ENCODE measurements at places on chromosomes 13 and 19. TPM values are rescaled to one million over a fixed set of nuclear protein-coding genes. Genes with fewer than 3 reads are reported as not detected.

GRCh38 chr19:12886969-12887747, at the start of gene KLF1:
KLF1 (minus strand) TSS chr19:12887201; CDS start chr19:12887140, 61 bp downstream.
- no peak for DNase-seq

DNA sequence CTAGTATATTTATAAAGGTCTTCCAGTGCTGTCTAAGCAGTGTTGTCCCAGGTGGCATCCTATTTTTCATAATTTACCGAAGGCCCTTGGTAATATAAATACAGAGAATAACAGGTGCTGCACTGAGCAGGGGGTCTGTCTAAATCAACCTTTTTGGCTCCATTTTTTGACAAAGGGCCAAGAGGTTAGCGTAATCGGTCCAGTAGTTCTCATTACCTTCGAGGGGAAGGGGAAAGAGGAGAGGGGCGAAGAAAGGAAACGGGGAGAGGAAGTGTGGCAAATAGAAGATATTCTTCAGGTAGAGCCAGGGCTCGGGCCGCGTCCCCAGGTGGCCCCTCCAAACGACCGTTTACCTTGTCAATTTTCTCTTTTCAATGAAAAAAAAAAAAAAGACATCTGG, 749 bp upstream of the PAN3 start:
- no peak for DNase-seq

The ODAD3 gene
- 0.64 TPM for polyA plus RNA-seq

DNA sequence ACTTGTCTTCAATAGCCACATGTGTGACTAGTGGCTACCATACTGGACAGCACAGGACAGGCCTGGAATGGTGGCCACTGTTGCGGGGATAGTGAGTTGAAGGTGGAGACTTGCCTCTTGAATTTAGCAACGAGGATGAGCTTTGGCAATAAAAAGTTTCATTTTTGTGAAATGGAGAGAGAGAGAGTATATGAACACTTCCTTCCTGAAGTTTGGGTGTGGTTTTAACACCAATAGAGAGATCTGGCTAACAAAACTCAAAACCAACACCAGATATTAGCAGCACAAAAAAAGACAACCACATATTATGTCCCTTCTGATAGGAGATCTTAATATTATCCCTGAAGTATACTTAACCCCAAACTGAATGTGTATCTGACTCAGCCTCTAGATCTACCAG, 6.3 kb upstream of the LRFN3 start:
- DNase-seq: no peak

GRCh38 chr13:99154064-99154463, 46.6 kb upstream of the UBAC2 start:
- no peak for DNase-seq

The DLL3 gene
- polyA plus RNA-seq: 0.14 TPM

- no peak for DNase-seq
Observed at GRCh38 chr19:17602217-17602616, 46.8 kb downstream of the COLGALT1 start.

The FIZ1 gene
- 11.9 TPM for polyA plus RNA-seq
